ENCODE measurements at places on chromosomes 16 and 17.

DNA sequence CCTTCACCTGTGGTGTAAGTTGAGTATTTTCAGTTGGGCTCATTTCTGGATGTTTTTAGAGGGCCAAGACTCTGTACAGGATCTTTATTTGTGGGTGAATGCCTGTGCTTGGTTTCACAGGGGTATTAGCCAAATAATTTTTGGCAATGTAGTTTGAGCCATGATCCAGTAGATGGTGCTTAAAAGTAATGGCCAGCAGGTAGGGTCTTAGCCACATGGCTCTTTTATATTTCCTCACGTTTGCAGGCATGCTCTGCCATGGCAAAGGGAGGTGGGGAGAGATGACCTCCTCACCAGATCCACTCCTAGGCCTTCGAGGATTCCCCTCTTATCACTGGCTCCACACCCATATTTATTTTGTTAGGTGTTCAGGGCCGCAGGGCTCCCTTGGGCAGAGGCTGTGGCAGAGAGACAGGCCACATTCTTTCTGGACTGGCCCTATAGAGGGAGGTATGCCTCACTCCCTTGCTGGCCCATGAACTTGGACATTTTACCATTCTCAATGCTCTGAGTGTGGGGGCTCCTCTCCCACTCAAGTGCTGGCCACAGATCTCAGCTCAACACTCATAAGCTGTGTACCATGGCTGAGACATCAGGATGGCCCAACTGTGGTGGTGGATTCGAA is 417.1 kb downstream of the XYLT1 start:
- no peak for DNase-seq

DNA sequence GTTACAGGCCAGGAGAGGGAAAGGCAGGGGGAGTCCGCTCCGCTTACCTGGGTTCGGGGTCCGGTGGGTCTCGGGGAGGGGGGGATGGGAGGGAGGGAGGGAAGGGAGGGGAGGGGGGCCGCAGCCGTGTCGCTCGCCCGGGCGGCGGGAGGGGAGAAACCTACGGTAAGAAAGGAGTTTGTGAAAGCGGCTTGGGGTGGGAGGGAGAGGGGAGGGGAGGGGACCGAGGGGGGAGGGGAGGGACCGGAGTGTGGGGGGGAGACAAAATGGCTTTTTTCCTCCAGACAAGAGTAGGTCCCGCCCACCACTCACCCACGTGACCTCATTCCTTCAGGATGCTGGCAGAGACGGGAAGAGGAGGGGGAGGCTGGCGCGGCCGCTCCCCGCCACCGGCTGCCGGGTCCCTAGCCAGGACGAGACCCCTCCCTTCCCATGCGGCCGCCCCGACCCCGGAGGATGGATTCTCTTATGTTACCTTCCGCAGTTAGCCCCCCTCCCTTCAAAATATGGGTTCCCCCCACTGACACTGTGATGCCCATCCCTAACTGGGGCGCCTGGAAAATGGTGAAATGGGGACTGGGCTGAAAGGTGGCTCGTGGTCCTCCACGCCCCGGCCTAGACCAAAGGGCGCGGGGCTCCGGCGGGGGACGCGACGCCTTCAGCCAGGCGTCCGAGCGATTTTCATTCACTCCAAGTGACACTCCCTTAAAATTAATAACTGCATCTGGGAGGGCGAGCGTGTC is at the start of gene PCGF2:
TSS of gene PCGF2 (minus strand) at position 188 of the 743 bp plus-strand sequence. CDS start 7,934 bp downstream, outside the sequence.
- DNase-seq, result peak; percentile 50

GRCh38 chr16:59527206-59527997 is 793.3 kb upstream of the GOT2 start:
- peak; percentile 46 for DNase-seq

DNA sequence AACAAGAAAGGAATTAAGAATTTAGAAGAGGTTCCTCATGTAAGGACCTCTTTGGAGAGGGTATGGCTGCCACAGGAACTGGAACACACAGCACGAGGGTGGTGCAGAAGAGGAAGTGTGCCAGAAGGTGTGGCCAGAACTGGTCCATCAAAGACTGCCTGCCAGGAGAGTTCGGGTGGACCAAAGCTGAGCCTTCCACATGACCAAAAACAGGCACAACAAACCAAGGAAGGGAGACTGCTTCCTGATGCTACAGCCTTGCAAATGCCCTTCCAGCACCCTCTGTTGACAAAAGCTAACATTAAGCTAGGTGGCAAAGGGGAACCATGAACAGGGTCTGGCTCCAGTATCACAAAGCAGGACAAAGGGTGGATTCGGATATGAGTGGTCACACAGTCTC is 125.8 kb upstream of the TMEM97 start:
- no peak for DNase-seq

GRCh38 chr16:1731603-1732002 is 25.6 kb downstream of the MAPK8IP3 start:
- no peak for DNase-seq

DNA sequence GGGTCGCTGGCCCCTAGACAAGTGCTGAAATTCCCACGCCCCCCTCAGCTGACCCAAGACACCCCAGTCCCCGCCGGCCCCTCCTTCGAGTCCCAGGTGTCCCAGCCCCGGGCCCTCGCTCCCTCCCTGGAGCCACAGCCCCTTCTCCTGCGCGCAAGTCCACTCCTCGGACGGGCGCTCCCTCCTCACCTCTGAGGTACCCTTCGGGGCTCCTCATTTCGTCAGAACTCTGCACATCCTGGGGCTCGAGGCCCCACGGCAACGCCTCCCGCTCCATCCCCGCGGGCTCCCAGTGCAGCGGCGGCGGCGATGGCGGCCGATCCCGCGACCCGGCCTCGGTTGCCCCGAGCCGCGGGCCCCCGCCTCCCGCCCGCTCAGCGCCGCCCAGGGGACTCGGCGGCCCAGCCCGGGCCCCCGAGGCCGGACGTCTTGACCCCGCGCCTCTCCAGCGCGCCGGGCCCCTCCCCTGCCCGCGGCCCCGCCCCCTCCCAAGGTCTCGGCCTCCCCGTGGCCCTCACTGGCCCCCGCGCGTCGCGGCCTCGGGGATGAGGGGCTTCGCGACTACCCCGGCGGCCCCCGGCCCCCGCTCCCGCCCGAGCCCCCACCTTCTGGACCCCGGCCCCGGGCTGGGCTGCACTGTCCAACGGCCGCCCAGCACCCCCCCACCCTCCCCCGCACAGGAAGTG is at the start of gene ZNF768:
TSS of gene ZNF768 (minus strand) at position 430 of the 686 bp plus-strand sequence. CDS start at position 277, 153 bp downstream.
- no peak for DNase-seq

GRCh38 chr17:78089576-78090281 is 38.8 kb downstream of the TMC6 start:
- DNase-seq, result no peak

DNA sequence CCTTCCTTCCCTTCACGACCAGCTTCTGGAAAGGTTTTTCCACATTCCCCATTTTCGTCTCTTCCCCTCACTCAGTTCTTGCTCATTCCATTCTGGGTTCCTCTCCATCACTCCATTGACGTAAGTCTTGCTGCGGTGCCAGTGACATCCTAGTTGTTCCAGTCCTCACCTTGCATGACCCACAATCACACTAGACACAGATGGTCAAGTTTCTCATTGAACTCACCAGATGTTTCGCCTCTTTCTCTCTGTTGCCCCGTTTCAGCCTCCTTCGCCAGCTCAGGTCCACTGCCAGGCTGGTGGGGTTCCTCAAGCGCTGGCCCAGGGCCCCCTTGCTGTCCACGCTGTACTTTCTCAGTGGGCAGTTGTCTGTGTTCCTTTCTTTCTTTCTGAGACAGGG is 43.4 kb downstream of the CCDC42 start:
- DNase-seq, result no peak

DNA sequence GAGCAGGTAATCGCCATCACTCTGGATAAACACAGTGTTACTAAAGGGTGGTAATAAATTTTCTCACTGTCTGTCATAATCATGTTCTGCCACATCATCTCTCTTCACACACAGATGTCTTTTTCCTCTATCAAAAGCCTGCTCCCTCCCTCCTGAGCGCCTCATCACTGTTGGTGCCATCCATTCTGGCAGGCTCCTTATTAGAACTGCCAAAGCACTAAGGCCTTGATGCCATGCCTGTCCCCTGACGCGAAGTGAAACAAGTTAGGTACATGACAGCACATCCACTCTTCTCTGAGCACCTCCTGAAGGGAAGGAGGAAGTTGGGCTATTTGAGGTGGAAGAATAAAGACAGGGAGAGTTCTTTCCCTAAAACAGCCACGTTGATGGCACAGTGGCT is 38.2 kb upstream of the AXIN2 start:
- no peak for DNase-seq

GRCh38 chr17:76232342-76232741 is 8.0 kb downstream of the RNF157 start:
- peak; percentile 65 for DNase-seq

DNA sequence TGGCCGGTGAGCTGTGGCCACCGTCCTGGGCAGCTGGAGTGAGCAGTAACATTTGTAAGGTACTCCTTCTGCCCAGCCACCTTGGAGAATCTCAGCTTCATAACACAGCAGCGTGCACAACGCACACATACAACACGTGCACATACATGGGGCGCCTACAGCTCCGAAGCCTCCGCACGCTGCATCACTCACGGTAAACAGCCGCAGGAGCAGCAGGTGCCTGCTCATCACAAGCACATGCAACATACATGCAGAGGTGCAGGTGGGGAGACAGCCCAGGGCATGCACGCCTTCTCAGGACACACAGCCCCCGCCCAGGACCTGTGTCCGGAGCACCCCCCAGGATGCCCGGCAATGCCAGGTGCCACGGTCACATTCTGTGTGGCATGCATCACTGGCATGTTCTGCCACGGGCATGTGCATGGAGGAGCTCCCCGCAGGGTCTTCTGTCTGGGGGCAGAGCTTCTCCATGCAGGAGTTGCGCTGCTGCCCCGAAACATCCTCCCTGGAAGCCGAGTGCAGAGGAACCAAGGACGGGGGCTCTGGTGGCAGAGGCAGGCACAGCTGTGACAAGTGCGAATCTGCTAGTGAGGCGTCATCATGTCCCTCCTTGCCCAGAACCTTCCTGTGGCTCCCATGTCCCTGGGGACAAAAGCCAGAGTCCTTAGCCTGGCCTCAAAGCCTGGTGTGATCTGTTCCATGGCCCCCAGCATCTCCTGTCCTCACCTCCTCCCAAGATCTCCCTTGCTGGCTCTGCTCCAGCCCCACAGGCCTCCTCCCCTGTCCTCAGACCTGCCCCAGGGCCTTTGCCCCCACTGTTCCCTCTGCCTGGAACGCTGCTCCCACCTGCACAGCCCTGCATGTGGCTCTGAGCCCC is 184.0 kb upstream of the GSE1 start:
- no peak for DNase-seq

GRCh38 chr17:46167826-46168569 is 25.2 kb downstream of the KANSL1 start:
- DNase-seq, result peak; percentile 68

DNA sequence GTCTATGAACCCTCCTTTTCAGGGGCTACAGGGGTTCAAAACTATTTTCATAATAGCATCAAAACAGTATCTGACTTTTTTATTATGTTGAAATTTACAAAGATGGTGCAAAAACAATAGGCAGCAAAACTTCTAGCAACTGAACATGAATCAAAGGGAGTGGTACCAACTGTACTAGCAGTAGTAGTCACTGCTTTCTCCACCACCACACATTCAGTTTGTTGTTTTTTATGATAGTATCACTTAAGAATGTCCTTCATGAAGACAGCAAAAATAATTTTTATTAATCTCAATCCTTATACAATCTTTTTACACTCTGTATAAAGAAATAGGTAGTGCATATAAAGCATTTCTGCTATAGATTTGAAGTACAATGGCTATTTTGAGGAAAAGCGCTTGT is 47.6 kb downstream of the MED13 start:
- DNase-seq, result peak; percentile 26

Data from non-pigmented ciliary epithelial cell (primary cell).